ENCODE measurements at places on chromosomes 13 and 19. TPM values are rescaled to one million over a fixed set of nuclear protein-coding genes. Genes with fewer than 3 reads are reported as not detected.

DNA sequence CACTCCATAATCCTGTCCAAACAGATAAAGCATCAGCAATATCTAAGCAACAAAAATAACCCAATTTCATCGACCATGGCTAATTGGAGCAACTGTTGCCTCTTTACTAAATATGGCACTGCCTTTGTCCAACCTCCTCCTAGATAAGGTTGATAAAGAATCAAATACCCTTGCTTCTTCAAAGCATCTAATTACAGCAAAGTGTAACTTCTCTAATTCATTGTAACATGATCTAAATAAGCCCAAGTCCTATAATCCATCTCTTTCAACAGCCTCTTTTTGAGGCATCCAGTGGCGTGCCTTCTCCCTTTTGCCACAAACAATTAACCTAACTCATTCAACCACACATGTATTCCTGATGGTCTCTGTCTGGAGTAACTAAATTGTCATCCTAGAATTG lies 81.7 kb upstream of the KLHL1 start:
- no peaks in the 10 kb centered on the region for H3K27me3 ChIP-seq
- H3K27ac ChIP-seq = no peak overlapping the region
- no peak overlapping the region for H3K4me3 ChIP-seq
- DNase-seq = no peak
- no peaks in the 10 kb centered on the region for H3K36me3 ChIP-seq

- no peaks in the 10 kb centered on the region for H3K36me3 ChIP-seq
- no peaks in the 10 kb centered on the region for H3K4me1 ChIP-seq
- no peak for DNase-seq
Observed at GRCh38 chr13:72346716-72347115, 380.7 kb downstream of the MZT1 start.

DNA sequence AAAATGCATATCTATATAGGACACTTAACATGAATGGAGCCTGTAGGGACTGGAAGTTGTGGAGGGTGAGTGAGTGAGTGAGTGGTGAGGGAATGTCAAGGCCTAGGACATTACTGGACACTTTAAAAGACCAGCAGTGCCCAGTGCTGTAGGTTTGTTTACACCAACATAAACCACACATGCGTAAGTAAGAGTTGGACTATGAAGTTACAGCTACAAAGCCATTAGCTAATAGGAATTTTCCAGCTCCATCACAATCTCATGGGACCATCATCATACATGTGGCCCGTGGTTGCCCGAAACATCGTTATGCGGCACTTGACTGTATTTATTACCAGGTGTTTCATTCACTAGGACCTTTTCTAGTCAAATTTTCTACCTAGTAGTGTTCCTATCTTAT lies 49.2 kb downstream of the LATS2 start:
- H3K4me3 ChIP-seq = no peak overlapping the region
- peaks cover 59% of the 10 kb centered on the region for H3K4me1 ChIP-seq
- H3K27ac ChIP-seq = no peak overlapping the region
- DNase-seq = no peak
- H3K36me3 ChIP-seq = no peaks in the 10 kb centered on the region

DNA sequence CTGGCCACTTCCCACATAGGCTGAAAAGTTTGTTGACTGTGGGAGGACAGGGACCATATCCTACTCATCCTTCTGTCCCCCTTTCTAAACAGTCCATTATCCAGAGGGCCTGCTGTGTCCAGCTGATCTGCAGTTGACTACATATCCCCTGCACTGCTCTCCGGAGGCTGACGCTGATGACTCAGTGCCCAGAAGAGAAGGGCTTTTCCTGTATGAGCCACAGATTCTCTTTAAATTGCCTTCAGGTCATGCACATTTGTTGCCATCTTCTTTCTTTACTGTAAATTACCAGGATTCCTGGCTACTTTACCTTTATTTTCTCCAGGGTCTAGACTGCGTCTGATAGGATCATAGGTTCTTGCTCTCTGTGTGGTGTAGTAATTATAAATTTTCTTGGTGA lies 125.2 kb downstream of the LACC1 start:
- DNase-seq = no peak
- no peaks in the 10 kb centered on the region for H3K27me3 ChIP-seq
- H3K4me3 ChIP-seq = no peak overlapping the region
- H3K4me1 ChIP-seq = no peaks in the 10 kb centered on the region
- H3K36me3 ChIP-seq = no peaks in the 10 kb centered on the region
- H3K27ac ChIP-seq = no peak overlapping the region

GRCh38 chr19:5136073-5136855 lies 167.4 kb downstream of the KDM4B start:
- H3K36me3 ChIP-seq = peaks cover 69% of the 10 kb centered on the region
- DNase-seq = no peak
- H3K27me3 ChIP-seq = no peaks in the 10 kb centered on the region
- no peak overlapping the region for H3K4me3 ChIP-seq
- H3K4me1 ChIP-seq = no peaks in the 10 kb centered on the region

- no peak overlapping the region for H3K4me3 ChIP-seq
- no peaks in the 10 kb centered on the region for H3K36me3 ChIP-seq
- H3K27ac ChIP-seq = no peak overlapping the region
Observed at GRCh38 chr13:73228546-73228945, 169.7 kb downstream of the KLF5 start.

Gene LGALS14
- total RNA-seq = not detected

DNA sequence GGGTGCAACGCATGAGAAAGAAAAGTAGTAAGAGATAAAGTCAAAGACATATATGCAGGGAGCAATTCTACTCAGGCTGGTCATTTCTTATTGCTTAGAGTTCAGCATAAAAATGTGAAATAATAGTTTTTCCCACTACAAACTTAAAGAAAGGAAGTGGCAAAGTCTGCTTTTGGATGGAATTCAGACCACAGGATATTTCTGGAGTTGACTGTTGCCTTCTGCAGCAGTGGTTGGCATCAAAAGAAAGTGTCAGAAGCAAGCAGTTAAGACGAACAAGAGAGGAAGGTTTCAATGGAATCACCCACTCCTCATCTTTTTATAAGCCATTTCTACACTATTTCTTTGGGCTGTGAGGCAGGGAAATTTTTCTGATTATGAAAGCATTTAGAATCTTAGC lies 36.2 kb upstream of the TRPC4 start:
- H3K27ac ChIP-seq = no peak overlapping the region
- no peaks in the 10 kb centered on the region for H3K27me3 ChIP-seq
- H3K4me3 ChIP-seq = no peak overlapping the region
- no peak for DNase-seq
- H3K36me3 ChIP-seq = no peaks in the 10 kb centered on the region

Gene C1QTNF9B
- total RNA-seq = not detected

GRCh38 chr19:4889034-4889815 lies 13.5 kb downstream of the ARRDC5 start:
- no peaks in the 10 kb centered on the region for H3K36me3 ChIP-seq
- no peak overlapping the region for H3K4me3 ChIP-seq
- no peak overlapping the region for H3K27ac ChIP-seq
- no peaks in the 10 kb centered on the region for H3K4me1 ChIP-seq
- no peak for DNase-seq
